ENCODE measurements at places on chromosomes 2 and 18. TPM values are rescaled to one million over a fixed set of nuclear protein-coding genes. Genes with fewer than 3 reads are reported as not detected.

- DNase-seq = no peak
Observed at GRCh38 chr2:49754381-49754780, 600.1 kb upstream of the FSHR start.

The REG3G gene
- 0.86 TPM for total RNA-seq

The BMP10 gene
- total RNA-seq = not detected

The BARD1 gene
- total RNA-seq = 19.3 TPM

- DNase-seq = no peak
Observed at GRCh38 chr2:241366678-241367077, 10.6 kb downstream of the FARP2 start.

- DNase-seq = no peak
Observed at GRCh38 chr2:142217804-142218203, 87.0 kb upstream of the LRP1B start.

GRCh38 chr2:189147361-189147760, 32.2 kb downstream of the COL5A2 start:
- no peak for DNase-seq

DNA sequence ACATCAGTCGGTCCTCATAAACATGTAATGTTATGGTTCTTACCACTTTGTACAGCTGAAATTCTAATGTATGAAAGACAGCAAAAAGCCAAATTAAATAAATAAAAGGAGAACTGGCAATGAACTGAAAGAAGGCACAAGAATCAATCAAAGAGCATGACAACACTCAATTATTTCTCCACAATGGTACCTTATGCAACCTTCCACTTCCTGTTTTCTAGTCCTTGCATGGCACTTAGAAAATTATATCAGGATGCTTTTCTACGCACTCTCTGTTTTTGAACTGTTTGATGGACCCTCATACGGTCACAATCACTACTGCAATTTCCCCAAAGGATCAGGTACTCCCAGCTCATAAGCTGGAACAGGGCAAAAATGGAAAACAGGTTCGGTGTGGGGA, 81.6 kb downstream of the EPB41L3 start:
- no peak for DNase-seq

The ICOS gene
- not detected for total RNA-seq

The SOCS6 gene
- total RNA-seq = 53.4 TPM

DNA sequence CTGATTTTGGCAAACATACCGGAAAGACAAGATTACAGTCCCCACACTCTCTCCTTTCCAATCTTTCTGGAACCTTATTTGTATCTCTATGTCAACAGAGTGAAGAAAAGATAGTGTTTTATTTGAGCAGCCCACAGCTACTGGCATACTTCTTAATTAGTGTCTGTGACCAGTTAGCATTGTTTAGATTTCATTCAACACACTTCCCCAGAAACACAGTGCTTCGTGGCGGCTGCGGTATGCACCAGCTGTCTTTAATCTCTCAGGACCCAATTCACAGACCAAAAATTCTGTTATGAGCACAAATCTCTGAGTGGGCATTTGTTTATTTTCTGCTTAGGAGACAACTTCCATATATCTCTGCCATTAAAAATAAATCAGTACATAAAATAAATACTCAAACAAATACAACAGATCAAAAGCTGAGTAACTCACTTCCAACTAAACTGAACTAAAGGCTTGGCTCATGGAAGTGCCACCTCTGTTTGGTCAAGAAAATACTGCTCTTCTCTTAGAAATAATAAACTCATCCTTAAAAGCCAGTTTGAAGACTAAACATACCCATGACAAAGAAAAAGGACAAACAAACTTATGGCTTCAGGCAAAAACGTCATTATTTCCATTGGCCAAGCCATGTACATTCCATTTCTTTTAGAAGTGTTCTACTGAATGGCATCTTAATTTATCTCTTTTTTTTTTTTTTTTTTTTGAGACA, 392.4 kb downstream of the TXNL1 start:
- no peak for DNase-seq

- no peak for DNase-seq
Observed at GRCh38 chr18:57885931-57886330, 82.8 kb upstream of the ATP8B1 start.

The RSAD2 gene
- not detected for total RNA-seq

DNA sequence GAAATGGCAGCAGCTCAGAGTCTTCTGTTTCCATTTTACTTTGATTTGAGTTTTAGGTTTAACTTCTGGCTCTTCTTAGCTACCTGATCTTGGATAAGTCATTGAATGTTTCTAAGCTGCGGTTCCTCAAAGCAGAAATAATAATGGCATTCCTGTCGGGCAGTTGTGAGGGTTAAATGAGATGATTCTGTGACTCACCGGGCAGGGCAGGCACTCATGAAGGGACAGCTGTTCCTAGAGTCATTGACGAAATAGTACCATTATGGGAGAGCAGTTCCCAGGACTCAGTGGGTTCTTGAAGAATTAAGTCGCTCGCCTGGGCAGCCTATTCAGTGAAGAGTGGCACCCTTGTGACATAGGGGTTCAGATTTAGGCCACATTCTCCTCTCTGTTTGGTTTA, 10.3 kb downstream of the TRIB2 start:
- DNase-seq = no peak

The SEMA4C gene
- 25.4 TPM for total RNA-seq

GRCh38 chr18:67893916-67894315, 377.4 kb upstream of the DSEL start:
- no peak for DNase-seq

- DNase-seq = no peak
Observed at GRCh38 chr2:165539985-165540384, 70.5 kb downstream of the CSRNP3 start.

The REG3A gene
- not detected for total RNA-seq

The AMER3 gene
- not detected for total RNA-seq

DNA sequence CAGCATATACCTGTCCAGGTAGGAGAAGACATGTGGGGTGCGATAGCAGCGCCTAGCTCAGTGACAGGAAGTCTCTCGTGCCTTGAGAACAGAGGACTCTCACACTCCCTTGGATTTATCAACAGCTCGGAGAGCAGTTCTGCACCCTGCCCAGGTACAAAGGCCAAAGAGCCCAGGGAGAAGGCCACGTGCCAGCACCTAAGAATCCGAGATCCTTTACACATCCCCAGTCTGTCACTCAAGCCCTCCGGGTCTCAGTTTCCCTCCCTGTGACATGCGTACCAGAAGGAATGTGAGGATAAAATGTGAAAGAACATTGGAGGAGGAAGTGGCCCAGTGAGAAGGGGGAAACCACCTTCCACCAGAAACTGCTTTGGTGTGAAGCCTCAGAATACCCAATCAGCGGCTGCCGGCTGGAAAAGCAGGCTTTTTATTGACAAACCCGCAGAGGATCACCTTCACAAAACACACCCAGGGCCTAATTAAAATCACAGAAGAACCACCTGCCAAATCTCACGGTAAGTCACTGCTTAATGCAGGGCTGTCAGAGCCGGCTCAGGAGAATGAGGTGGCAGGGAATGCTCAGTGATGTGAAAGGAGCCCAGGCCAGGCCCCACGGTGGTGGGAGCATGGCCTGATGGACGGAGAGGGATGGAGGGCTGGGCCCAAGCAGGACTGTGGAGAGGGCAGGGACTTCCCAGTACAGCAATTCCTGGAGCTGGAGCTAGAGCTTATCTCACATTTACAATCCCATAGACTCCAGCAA, 66.3 kb downstream of the MYO5B start:
- no peak for DNase-seq

DNA sequence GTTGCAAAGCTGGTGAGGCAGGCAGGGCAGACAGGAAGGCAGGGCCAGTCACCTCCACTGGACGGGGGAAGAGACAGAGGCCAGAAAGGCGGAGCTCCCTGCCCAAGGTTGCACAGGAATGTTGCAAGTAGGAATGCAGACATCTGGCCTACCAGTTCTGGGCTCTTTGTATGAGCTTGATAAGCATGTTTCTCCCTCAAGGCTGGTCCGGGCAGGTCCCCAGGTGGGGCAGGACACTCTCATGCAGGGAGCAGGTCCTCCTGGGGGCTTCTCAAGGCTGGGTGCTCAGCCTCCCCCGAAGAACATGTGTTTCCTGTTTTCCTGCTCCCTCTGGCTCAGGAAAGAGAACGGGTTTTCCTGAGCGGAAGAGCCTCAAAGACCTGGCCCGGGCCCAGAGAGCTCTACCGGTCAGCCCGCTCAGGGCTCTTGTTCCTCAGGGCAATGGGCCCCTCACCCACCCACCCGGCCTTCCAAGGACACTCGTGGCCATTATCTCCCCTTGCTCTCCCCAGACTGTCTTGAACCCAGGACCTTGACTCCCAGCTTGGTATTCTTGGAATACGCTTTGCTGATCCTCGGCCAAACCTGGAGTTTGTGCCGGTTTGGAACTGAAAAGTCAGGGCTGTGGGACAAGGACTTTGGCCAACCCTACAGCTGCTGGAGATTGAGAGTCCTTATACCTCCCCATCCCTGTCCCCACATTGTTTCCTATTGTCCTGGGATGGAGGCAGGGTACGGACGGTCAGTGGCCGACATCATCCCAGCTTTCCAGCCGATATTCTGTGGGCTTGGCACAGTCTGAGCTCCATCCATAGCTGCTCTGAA, 87.7 kb upstream of the HAAO start:
- DNase-seq = no peak

- no peak for DNase-seq
Observed at GRCh38 chr2:184875911-184876310, 277.6 kb downstream of the ZNF804A start.

DNA sequence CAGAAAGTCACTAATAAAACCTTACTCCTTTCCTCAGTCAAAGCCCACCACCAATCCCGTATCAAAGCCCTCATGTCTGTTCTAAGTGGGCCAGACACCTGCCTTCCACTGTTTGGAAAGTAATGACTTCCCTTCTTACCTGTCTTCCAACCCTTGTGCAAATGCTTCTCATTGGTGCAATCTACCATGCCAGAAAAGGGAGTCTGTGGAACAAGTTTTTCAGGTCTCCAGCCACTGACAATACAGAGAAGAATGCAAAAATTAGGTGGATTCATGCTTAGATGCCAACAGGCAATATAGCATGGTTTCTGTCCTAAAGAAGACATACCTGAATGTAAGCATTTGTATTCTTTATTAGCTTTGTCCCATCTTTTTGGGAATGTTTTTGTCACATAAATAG, 1140.6 kb upstream of the LRRTM1 start:
- DNase-seq = no peak

GRCh38 chr2:127641846-127642507, 4.0 kb upstream of the GPR17 start:
- DNase-seq = no peak

DNA sequence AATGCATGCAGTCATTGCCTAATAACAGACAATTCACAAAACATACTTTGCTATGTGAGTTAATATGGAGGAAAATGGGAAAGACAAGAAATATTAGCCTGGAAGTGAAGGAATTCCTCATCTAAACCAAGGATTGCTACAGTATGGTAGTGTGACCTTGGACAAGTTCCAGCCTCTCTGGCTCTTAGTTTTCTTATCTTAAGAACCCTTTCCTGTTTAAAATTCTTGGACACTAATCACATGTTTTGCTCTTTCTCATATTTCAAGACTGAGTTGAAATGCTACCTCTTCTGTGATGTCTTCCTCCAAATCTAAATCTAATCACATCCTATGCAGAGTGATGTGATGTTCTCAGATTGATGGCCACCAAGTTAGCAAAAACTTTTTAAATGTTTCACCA, 20.8 kb upstream of the ADAM23 start:
- DNase-seq = no peak

DNA sequence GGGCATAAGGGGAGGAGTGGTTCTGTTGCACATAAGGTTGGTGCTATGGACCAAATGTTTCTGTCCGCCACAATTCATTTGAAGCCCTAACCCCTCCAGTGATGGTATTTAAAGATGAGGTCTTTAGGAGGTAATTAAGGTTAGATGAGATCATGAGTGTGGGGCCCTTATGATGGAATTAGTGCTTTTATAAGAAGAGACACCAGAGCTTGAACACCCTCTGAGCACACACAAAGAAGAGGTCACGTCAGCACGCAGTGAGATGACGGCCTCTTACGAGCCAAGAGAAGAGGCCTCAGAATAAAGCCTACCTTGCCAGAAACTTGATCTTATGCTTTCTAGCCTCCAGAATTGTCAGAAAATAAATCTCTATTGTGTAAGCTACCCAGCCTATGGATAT, 386.4 kb upstream of the CYRIA start:
- no peak for DNase-seq

DNA sequence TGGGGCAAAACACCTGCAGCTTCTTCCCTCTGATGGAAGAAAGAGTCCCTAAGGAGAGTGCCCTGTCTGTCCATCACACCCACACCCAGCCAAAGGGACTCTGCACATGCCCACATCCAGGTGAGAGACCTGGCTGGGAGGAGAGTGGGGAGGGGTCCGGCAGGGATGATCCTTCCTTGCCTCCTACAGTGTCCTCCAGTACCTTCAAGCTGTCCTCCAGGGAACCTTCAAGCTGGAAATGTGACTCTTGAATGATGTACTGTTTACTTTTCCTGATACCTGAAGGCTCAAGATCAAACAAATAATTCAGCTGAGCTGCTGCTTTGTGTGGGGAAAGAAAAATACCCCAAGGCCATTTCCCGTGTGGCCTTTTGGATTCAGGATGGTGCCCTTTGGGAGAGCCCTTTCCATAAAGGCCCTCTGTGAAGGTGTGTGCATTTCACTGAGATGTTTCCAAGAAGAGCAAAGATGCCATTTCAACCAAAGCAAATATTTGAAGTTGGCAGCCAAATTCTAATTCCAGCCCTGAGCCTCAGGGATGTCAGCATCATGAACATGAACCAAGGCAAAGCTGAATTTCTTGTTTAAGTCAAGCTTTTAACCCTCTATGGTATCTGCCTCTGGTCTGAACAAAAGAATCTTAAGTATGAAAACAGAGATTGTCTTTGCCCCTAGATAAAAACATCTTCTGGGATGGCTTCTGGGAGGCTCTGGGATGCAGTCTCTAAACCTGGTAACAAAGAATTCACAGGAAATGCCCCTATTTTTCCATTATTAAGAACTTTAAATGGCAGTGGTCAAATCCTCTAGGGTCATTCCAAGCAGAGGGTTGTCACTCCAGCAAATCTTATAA, 11.1 kb downstream of the EVA1A start:
- DNase-seq = no peak
